Vagina (tissue), 2 donors: ENCODE measurements at places on chromosomes 3 and 15. TPM values are rescaled to one million over a fixed set of nuclear protein-coding genes. Genes with fewer than 3 reads are reported as not detected.
A peak's percentile ranks its signal among the peaks of the same experiment; 100 is the strongest.

Gene XCR1
- not detected for total RNA-seq

DNA sequence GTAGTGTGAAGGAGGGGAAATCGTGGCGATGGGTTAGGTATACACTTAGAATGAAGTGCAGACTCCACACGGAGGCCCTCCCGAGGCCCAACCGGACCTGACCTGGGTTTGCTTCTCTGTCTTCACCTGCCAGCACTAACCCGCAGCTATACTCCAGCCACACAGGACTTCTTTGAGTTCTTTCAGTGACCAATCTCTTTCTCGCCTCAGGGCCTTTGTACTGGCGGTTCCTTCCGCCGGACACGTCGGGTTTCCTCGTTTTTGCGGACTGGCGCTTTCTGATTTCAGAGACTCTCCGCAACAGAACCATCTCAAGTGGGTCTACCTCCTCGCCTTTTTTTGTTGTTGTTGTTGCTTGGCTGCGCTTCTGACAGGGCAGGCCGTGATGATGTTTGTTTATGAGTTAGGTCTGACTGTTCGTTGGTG is at the start of gene NEIL1:
Gene NEIL1 (plus strand): TSS at position 244 of the 426 bp plus-strand sequence. CDS start 1,867 bp downstream, outside the sequence.
- H3K4me1 ChIP-seq = peaks cover 25% of the 10 kb centered on the region
- H3K36me3 ChIP-seq = no peaks in the 10 kb centered on the region
- no peak for DNase-seq

- H3K4me1 ChIP-seq = peaks cover 15% of the 10 kb centered on the region
- no peaks in the 10 kb centered on the region for H3K36me3 ChIP-seq
- DNase-seq = no peak
- H3K27me3 ChIP-seq = no peaks in the 10 kb centered on the region
- H3K27ac ChIP-seq = peak overlapping the region; percentile 39
Observed at GRCh38 chr3:9036404-9037131, 73.3 kb upstream of the RAD18 start.

GRCh38 chr15:35721751-35722150 is 175.8 kb upstream of the DPH6 start:
- no peak for DNase-seq
- no peak overlapping the region for H3K27ac ChIP-seq
- no peak overlapping the region for H3K4me3 ChIP-seq
- H3K36me3 ChIP-seq = no peaks in the 10 kb centered on the region
- no peaks in the 10 kb centered on the region for H3K4me1 ChIP-seq

DNA sequence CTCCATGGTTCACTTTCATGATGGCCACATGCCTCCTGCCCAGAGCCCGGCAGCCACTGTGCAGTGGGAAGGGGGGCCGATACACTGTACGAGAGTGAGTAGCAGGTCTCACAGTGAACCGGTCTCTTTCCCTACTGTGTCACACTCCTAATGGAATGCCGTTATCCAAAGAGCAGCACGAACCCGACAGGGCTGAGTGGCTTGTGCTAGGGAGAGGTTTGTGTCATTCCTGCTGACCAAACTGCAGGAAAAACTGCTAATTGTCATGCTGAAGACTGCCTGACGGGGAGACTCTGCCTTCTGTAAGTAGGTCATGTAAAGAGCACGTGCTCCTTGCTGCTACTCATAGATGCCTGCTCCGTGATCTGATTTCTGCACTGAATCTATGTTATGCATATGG is 105.1 kb downstream of the ARPP21 start:
- no peak for DNase-seq
- no peak overlapping the region for H3K27ac ChIP-seq
- no peaks in the 10 kb centered on the region for H3K27me3 ChIP-seq
- H3K36me3 ChIP-seq = no peaks in the 10 kb centered on the region
